ENCODE measurements at places on chromosomes 3 and 15. TPM values are rescaled to one million over a fixed set of nuclear protein-coding genes. Genes with fewer than 3 reads are reported as not detected.
A peak's percentile ranks its signal among the peaks of the same experiment; 100 is the strongest.

- DNase-seq, result no peak
Observed at GRCh38 chr3:178388473-178388872, 147.8 kb upstream of the KCNMB2 start.

GRCh38 chr3:12831301-12831866 is 10.0 kb downstream of the RPL32 start:
- no peak for DNase-seq

CCR2 gene
- total RNA-seq, result 7.1 TPM

CLRN1 gene
- total RNA-seq, result not detected

- no peak for DNase-seq
Observed at GRCh38 chr3:67580430-67581000, 73.9 kb downstream of the SUCLG2 start.

TMC3 gene
- 0.14 TPM for total RNA-seq

DNA sequence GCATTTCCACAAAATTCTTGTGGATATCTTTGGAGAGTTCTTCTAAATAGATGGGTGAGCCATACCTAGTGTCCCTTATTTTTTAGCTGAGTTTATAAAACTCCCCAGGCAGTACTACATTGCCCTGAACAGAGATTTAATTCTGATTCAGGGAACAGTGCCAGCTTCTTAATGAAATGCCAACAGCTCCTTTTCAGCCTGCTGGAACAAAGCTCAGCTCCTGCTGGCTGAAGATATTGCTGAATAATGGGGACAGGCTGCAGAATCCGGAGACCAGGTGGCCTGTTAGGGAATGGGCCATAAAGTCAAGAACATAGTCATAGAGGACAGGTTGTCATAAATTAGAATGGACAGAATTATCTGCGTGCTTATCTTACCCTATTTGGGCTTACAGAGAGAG is 8.9 kb downstream of the HGD start:
- no peak for DNase-seq

- no peak for DNase-seq
Observed at GRCh38 chr3:184551103-184551502, 10.5 kb upstream of the EPHB3 start.

CCDC33 gene
- total RNA-seq, result 1.4 TPM

DNA sequence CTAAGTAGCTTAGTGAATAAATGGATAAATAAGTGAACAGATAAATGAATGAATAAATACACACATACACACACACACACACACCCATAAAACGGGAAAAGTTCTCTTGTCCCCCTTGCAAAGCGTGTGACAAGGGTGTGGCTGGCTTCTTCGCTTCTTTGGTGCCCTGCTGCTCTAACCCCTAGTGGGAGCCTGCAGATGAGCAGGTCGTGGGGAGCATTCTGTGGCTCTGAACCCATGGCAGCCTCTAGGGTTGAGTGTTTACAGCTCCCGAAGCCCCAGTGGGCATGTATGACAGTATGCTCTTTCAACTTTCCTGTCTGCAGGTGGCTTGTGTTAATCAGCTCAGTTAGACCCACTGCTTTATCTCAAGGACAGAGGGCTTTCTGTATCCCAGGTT is 582.3 kb downstream of the EDEM1 start:
- no peak for DNase-seq

DNA sequence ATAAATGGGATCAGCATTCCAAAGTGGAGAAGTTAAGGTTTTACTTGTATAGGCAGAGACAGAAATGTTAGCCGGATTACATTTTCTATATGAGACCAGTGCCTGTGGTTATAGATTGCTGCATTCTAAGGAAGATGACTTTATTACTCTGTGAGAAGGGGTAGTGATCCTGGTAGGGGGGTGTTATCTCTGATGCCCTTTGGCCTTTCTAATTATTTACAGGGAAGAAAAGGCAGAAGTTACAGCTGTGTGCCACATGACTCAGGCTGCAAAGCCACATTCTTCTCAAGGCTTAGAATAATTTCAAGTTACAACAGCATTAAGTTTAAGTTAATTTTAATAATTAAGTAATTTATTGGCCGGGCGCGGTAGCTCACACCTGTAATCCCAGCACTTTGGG is 2.2 kb upstream of the TMC3 start:
- no peak for DNase-seq

DNA sequence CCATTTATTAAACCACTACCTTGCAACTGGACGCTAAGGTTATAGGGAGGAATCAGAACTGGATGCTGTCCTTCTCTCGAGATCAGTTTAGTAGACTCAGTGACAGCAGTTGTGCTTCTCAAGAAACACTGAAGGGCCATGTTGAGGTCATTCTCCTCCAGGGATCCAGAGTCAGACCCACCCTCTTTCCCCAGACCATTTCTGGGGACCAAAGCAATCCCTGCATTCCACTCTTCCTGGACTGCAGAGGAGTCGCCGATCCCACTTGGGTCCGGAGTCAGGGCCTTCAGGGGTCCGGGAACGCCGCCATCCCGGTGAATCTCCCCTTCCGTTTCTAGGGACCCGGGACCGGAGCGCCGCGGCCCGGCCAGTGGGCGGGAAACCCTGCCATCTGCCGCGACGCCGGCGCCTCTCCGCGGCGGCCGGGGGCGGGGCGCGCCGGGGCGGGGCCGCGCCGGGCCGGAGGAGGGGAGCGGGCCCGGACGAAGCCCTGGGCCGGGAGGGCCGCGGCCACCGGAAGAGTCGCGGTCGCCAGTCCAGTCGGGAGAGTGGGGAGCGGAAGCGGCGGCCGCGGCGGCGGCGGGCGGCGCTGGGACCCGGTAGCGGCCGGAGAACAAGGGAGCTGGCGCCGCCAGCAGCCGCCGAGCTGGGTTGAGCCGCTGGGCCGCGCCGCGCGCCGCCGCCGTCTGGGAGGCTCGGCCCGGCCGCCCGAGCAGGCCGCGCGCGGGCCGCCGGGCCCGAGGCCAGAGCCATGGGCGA is at the start of gene DVL3:
DVL3 (plus strand) TSS at position 493 of the 759 bp plus-strand sequence; CDS start at position 752, 259 bp downstream.
- DNase-seq, result peak; percentile 73

- DNase-seq, result no peak
Observed at GRCh38 chr3:110027446-110028080, 690.2 kb upstream of the DPPA4 start.

- DNase-seq, result no peak
Observed at GRCh38 chr3:4494895-4495264, 1.7 kb downstream of the ITPR1 start.

GRCh38 chr3:83514130-83514914 is 1444.5 kb upstream of the CADM2 start:
- DNase-seq, result no peak

DNA sequence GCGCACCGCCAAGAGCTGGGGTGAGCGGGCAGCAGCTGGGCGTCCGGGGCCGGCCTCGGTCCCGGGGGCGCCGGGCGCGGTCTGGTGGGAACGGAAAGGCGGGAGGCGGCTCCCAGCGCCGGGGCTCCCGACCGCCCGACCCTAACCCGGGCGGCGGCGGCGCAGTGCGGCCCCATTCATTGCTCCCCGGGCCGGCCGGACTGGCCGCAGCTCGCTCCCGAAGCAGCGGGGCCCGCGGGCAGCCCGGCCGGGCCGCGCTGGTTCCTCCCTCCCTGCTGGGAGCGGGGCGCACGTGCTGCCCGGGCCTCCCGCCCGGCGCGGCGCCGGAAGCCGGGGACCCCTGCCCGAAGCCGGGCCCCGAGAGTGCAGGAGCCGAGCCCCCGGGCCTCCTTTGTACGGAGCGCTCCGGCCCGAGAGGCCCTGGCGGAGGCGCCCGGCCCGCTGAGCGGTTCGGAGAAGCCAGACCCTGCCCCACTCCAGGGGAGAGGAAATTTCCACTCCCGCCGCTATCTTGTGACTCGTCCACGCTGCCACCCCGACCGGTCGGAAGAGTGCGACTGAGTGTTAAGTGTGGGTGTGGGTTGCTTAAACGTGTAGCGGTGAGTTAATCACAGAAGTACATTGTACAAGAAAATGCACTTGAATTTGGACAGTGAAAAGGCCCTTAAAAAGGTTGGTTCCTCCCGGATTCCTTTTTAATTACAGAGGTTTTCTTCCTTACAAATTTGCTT is 613 bp downstream of the ATP1B3 start:
- peak; percentile 59 for DNase-seq

IGDCC3 gene
- not detected for total RNA-seq
